ENCODE measurements at places on chromosomes 6 and 20. TPM values are rescaled to one million over a fixed set of nuclear protein-coding genes. Genes with fewer than 3 reads are reported as not detected.

DNA sequence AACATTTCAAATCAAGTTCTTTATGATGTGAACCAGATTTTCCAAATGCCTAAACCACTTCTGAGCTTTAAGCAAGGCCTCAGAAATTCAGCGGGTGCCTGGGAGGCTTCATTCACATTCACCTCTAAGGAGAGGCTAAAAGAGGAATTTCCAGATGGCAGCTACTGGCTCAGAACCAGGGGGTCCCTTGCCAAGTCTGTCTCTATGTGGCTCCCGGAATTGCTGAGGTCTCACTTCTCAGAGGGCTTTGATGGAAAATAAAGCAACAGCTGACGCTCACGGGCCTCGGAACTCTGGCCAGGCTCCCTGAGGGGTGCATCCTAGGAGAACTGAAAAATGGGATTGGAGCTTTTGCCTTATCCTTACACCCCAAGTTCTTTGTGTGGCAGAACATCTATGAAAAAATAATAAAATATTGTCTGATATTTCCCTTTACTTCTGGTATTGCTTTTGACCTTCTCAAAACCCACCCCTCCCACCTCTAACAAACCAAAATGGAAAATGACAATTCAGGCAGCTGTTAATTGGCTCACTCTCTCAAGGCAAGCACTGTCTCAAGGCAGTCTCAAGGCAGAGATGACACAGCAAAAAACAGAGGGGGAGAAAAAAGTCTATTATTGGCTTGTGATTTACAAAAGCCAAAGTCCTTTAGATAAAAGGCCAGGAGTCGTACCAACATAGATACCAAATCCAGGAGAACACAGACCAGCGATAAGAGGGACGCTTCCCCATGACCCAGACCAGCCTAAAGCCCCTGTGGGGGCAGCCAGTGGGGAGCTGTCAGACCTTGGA, 21.8 kb upstream of the LRRN4 start:
- H3K4me1 ChIP-seq, result peaks cover 7% of the 10 kb centered on the region
- no peak overlapping the region for H3K27ac ChIP-seq
- H3K4me3 ChIP-seq, result no peak overlapping the region
- H3K36me3 ChIP-seq, result no peaks in the 10 kb centered on the region

DNA sequence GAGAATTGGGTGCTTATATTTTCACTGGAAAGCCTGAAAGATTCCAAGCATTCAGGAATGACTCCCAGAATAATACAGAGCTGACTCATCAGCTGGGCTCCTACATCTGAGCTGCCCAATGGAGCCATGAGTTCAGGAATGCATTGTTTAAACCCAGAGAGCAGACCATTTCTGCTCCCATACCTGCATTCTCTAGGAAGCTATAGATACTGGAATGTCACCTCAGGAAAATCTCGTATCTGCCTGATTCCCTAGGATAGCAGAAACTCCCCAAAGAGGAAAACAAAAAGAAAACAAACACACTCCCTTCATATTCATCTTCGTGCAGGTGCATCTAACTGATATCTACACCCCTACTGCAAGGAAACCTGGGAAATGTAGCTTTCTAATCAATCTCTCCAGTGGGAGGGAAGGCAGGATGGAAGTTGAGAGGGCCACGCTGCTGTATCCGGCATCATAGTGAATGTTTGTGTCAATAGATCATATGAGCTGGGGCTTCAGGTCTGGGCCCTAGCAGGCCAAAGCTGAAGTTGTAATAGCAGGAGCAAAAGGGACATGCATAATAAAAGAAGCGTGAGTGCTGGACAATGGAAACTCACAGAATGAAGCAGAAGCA, 8.2 kb upstream of the SLC2A12 start:
- no peak for DNase-seq
- no peaks in the 10 kb centered on the region for H3K27me3 ChIP-seq
- H3K4me1 ChIP-seq, result peaks cover 17% of the 10 kb centered on the region
- H3K27ac ChIP-seq, result no peak overlapping the region
- no peak overlapping the region for H3K4me3 ChIP-seq

GRCh38 chr6:109791301-109791700, 100.2 kb downstream of the FIG4 start:
- no peak overlapping the region for H3K4me3 ChIP-seq
- peaks cover 11% of the 10 kb centered on the region for H3K4me1 ChIP-seq
- DNase-seq, result no peak

DNA sequence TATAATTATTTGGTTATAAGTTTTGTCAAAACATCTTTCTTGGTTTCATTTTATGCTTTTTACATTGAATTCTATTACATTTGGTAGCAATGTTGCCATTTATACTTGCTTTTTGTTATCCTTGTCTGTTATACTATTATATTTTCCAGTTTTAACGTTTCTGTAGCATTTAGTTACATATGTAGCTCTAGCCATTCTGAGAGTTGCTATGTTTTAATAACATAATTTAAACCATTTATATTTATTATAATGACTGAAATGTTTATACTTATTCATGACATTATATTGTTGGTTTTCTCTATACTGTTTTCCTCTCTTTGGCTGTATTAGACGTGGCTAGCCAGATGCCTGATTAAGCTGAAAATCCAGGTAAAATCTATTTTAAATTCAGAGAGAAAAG, 252.0 kb upstream of the FLRT3 start:
- H3K27me3 ChIP-seq, result no peaks in the 10 kb centered on the region
- H3K36me3 ChIP-seq, result no peaks in the 10 kb centered on the region
- DNase-seq, result no peak
- no peaks in the 10 kb centered on the region for H3K4me1 ChIP-seq
- H3K4me3 ChIP-seq, result no peak overlapping the region
- H3K27ac ChIP-seq, result no peak overlapping the region

DNA sequence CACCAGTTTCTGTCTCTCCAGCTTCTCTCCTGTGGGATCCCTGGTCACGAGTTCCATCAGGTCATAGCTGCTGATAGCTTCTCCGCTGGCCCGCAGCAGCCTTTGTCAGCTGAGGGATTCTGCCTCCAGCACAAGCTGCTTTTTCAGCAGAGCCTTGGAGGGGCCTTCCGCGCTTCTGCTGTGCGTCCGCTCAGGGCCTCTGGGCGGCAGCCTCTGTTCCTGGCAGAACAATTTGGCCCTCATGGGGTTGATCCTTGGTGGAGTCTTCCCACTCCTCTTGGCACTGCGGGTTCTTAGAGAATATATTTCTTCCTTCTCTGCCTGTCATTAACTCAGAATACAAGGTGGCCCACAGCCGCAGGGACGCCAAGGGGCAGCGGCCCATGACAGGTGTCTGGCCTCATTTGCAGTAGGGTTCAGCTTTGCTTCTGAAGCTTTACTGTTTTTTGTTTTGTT, 158.8 kb downstream of the DTNBP1 start:
- no peak overlapping the region for H3K27ac ChIP-seq
- DNase-seq, result no peak
- no peaks in the 10 kb centered on the region for H3K27me3 ChIP-seq
- H3K4me1 ChIP-seq, result peaks cover 12% of the 10 kb centered on the region
- no peak overlapping the region for H3K4me3 ChIP-seq

DNA sequence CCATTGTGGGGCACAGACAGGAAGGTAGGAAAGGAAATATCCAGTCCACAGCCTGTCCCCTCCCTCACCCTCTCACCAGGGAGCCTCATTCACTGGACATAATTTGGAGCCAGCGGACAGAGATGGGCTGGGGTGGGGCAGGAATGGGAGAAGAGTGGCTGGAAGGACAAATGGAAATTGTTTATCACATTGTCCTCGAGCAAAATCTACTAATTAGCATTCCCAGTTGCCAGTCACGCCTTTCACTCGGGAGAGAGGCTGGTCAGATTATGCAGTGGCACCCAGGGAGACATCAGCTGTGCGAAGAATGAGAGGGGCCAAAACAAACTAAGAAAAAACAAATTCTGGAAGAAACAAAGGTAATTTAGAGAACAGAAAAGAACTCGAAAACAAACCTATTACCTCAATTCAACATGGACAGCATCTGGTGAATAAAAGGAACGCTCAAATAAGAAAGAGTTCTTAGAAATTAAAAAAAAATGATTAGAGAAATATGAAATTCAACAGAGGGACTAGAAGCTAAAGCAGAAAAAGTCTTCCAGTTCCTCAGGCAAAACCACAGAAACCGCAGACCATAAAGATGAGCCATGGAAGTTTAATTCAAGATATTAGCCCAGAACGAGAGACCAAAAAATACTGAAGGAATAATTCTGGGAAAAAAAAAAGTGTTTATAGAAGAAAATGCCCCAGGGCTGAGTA, 108.5 kb upstream of the RALGAPA2 start:
- H3K4me3 ChIP-seq, result no peak overlapping the region
- H3K27me3 ChIP-seq, result peaks cover 22% of the 10 kb centered on the region
- H3K4me1 ChIP-seq, result peaks cover 15% of the 10 kb centered on the region
- DNase-seq, result no peak

DNA sequence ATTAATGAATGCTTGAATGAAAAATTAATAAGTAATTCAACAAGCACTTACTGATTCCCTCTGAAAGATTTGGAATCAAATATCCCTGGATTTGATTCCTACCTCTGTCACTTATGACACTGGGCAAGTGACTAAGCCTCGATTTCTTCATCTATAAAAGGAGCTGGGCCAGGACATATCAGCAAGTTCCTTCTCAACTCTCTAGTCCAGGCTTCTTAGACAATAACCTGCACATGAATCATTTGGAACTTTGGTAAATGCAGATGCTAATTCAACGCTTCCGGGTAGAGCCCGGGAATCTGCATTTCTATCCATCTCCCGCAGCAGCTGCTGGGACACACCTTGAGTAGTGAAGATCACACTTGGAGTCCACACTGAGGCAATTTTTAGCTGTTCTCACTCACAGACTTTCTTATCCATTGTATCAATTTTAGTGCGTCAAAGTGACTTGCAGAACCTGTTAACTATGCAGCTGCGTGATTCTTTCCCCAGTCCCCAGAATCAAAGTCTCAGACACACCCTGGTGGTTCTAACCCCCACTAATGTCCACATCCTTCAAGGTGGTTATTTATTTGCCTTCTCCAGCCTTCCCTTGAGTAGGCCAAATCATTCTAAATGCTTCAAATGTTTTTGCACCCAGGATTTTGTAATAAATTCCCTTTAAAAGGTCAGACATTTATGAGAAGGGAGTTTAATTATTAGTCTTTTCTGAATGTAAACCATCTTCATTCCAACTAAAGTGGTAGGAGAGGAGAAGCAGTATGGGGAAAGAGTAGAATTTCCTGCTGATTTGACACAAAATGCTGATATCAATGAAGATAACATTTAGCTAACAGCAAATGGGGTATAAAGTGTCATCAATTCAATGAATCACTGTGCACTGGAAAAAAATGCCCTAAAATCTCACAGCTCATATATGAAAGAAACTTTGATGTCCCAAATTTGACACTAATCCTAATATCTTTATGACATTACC, 26.0 kb upstream of the CCND3 start:
- peaks cover 41% of the 10 kb centered on the region for H3K4me1 ChIP-seq
- H3K27me3 ChIP-seq, result no peaks in the 10 kb centered on the region

DNA sequence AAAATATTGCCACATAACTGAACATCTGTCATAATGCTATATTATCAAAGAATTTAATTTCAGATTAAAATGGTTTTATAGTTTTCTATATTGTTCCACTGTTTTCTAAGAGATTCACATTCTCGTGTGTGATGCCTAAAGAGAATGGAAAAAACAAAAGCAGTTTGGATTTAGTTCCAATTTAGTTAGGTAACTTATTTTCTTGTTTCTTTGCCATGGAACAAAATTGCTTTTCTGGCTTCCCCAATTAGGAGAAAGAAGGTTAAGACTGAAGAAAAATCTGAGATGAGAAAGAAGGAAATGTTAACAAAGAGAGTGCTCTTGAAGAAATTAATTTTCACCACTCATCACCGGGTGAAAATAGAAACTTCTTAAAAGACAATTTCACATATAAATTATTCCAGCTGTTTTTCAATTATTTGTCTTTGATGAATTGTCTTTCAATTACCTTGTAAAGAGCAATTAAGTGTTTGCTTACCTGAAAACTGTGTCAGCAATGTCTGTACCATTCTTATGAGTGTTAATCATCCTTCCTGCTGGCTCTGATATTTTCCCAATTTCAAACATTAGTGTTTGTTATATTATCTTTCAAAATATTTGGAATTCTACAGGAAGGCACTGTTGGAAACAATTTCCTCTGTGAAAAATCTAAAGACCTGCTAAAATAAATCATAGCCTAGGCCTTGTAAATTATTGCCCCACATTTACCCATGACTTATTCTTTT, 19.5 kb downstream of the PHACTR2 start:
- peaks cover 22% of the 10 kb centered on the region for H3K4me1 ChIP-seq
- no peak overlapping the region for H3K27ac ChIP-seq
- peaks cover 5% of the 10 kb centered on the region for H3K36me3 ChIP-seq

- H3K36me3 ChIP-seq, result peaks cover 2% of the 10 kb centered on the region
- peaks cover 4% of the 10 kb centered on the region for H3K4me1 ChIP-seq
- no peak overlapping the region for H3K4me3 ChIP-seq
- no peak for DNase-seq
These were observed 80.7 kb upstream of the NEDD9 start for GRCh38 chr6:11313207-11313606.

- no peak for DNase-seq
- H3K4me3 ChIP-seq, result no peak overlapping the region
- no peaks in the 10 kb centered on the region for H3K36me3 ChIP-seq
- H3K27me3 ChIP-seq, result no peaks in the 10 kb centered on the region
These were observed 34.8 kb downstream of the IYD start for GRCh38 chr6:150403458-150404246.

- H3K4me1 ChIP-seq, result no peaks in the 10 kb centered on the region
- no peak overlapping the region for H3K4me3 ChIP-seq
- DNase-seq, result no peak
- H3K27ac ChIP-seq, result no peak overlapping the region
- H3K27me3 ChIP-seq, result no peaks in the 10 kb centered on the region
- no peaks in the 10 kb centered on the region for H3K36me3 ChIP-seq
These were observed 321.7 kb downstream of the CENPW start for GRCh38 chr6:126661646-126662045.

DNA sequence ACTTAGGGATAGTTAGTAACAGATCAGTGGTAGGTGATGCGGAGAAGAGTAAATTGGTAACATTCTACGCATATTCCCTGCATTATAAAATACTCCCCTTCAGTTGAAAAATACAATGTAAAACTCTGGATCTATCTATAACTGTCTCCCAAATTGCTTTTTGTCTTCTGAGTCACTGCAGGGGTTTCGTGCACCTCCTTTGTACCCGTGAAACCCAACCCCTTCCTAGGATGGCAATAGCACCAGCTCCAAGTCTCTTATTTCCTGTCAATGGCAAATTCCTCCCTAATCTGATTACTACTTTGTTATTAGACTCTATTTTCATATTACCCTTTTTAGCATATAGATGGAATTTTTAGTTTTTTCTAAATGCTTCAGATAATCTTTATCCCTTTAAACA, 20.6 kb upstream of the STMND1 start:
- H3K4me1 ChIP-seq, result no peaks in the 10 kb centered on the region
- H3K4me3 ChIP-seq, result no peak overlapping the region
- no peak for DNase-seq
- H3K27me3 ChIP-seq, result peaks cover 16% of the 10 kb centered on the region
- no peak overlapping the region for H3K27ac ChIP-seq

DNA sequence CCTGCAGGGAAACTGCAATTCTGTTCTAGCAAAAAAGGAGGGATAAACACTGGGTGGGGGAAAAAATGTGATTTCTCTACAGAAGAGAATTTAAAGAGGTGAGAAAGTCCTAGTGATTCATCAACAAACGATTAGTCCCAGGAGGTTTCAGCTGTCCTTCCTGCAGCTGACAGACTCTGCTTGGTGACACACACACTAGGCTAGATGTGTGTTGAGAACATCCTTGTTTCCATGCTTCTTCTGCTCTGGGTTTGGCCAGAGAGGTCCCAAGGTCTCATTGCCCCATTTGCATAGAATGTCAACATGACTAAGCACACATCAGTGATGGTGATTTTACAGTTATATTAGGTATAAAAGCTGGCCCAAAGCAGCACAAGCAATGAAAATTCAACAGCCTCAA, 258.3 kb downstream of the NFATC2 start:
- no peak overlapping the region for H3K27ac ChIP-seq
- H3K36me3 ChIP-seq, result no peaks in the 10 kb centered on the region
- no peak overlapping the region for H3K4me3 ChIP-seq
- H3K4me1 ChIP-seq, result peaks cover 24% of the 10 kb centered on the region

Gene KCNK16
- total RNA-seq, result not detected

Gene PREX1
- total RNA-seq, result 73.7 TPM

Gene MEP1A
- not detected for total RNA-seq

Gene EYA2
- total RNA-seq, result 1.3 TPM

Measured in neural crest cell (in vitro differentiated cells).